Gastroesophageal sphincter (tissue), 4 donors: ENCODE measurements at places on chromosomes 6 and 20. TPM values are rescaled to one million over a fixed set of nuclear protein-coding genes. Genes with fewer than 3 reads are reported as not detected.

GRCh38 chr6:135481783-135482369, 15.7 kb downstream of the AHI1 start:
- H3K36me3 ChIP-seq: no peaks in the 10 kb centered on the region
- H3K4me1 ChIP-seq: no peaks in the 10 kb centered on the region
- no peak overlapping the region for H3K27ac ChIP-seq
- ATAC-seq: no peak

DNA sequence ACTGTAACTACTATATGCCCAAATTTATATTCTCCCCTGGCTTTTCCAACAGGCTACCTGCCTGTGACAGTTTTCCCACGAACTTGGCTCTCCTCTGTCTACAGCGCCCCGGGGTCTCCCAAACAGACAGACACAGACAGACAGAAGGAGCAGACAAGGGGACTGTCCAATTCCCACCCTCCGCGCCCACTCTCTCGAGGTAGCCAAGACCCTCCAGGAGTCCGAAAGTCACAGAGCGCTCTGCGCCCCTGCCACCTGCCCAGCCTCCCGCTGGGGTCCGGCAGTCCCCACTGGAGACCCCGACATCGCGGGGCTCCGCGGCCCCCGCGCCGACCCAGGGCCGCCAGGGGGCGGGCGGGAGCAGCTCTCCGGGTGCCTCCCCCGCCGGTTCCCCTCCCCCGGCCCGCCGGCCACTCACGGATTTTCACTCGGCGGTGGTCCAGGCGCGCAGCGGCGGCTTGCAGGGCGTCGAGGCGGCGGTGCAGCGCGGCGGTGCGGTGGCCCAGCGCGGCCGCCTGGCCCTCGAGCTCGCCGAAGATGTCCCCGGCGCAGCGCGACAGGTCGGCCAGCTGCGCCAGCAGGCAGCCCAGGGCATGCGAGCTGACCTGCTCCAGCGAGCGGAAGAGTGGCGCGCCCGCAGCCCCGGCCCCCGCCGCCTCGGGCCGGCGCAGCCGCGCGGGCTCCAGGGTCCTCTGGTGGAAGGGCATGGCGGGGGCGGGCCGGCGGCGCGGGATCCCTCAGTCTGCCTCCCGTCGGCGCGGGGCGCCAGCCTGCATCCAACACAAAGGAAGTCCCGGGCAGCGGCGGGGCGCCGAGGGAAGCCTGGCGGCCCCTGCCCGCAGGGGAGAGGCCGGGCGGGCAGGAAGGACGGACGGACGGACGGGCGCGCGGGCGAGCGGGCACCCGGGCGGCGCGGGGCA, 81.3 kb upstream of the CCDC28A start:
- H3K36me3 ChIP-seq: no peaks in the 10 kb centered on the region
- H3K4me1 ChIP-seq: peaks cover 24% of the 10 kb centered on the region
- no peaks in the 10 kb centered on the region for H3K27me3 ChIP-seq
- H3K4me3 ChIP-seq: peak overlapping the region; percentile 37
- ATAC-seq: peak; percentile 78

DNA sequence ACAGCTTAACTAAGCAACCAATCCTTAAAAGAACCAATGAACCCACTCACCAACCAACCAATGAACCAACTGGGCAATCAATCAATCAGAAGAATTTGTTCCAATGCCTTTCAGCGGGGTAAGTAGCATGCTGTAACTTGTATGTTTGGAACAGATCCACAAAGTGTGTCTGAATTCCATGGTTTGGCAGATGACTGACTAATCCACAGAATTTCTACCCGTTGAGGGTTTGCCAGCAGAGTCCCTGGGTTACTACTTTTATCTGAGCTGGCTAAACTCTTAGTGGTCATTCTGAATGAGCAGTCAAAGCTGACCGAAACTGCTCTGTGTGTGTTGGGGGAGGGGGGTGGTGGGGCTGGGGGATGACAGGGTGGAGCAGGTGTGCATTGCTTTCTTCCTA, 125.0 kb upstream of the JAG1 start:
- no peaks in the 10 kb centered on the region for H3K27me3 ChIP-seq
- H3K4me1 ChIP-seq: no peaks in the 10 kb centered on the region
- no peak for ATAC-seq
- no peak overlapping the region for H3K27ac ChIP-seq
- no peak overlapping the region for H3K4me3 ChIP-seq

- H3K27me3 ChIP-seq: peaks cover 29% of the 10 kb centered on the region
- no peak for ATAC-seq
- H3K27ac ChIP-seq: no peak overlapping the region
- no peak overlapping the region for H3K4me3 ChIP-seq
- peaks cover 5% of the 10 kb centered on the region for H3K36me3 ChIP-seq
- H3K4me1 ChIP-seq: no peaks in the 10 kb centered on the region
Observed at GRCh38 chr20:46739431-46740213, 30.2 kb downstream of the SLC2A10 start.

- ATAC-seq: peak; percentile 53
- H3K27ac ChIP-seq: peak overlapping the region; percentile 38
- H3K4me3 ChIP-seq: no peak overlapping the region
- no peaks in the 10 kb centered on the region for H3K27me3 ChIP-seq
- no peaks in the 10 kb centered on the region for H3K36me3 ChIP-seq
Observed at GRCh38 chr6:161476711-161477110, 202.8 kb upstream of the AGPAT4 start.

GRCh38 chr6:32163559-32164258, 686 bp upstream of the EGFL8 start:
- H3K36me3 ChIP-seq: peaks cover 96% of the 10 kb centered on the region
- ATAC-seq: peak; percentile 46
- no peak overlapping the region for H3K27ac ChIP-seq
- no peaks in the 10 kb centered on the region for H3K4me1 ChIP-seq
- no peaks in the 10 kb centered on the region for H3K27me3 ChIP-seq

GRCh38 chr20:32343439-32343838, 14.7 kb upstream of the ASXL1 start:
- H3K27ac ChIP-seq: no peak overlapping the region
- no peaks in the 10 kb centered on the region for H3K27me3 ChIP-seq

Gene ADGRG6
- 14.4 TPM for total RNA-seq

- H3K27ac ChIP-seq: no peak overlapping the region
- no peaks in the 10 kb centered on the region for H3K27me3 ChIP-seq
- no peaks in the 10 kb centered on the region for H3K4me1 ChIP-seq
- no peak for ATAC-seq
- no peaks in the 10 kb centered on the region for H3K36me3 ChIP-seq
Observed at GRCh38 chr20:57790176-57790575, 80.4 kb upstream of the PMEPA1 start.

- peaks cover 8% of the 10 kb centered on the region for H3K27me3 ChIP-seq
- no peak for ATAC-seq
- H3K36me3 ChIP-seq: no peaks in the 10 kb centered on the region
- H3K4me1 ChIP-seq: no peaks in the 10 kb centered on the region
- H3K27ac ChIP-seq: no peak overlapping the region
Observed at GRCh38 chr6:169811072-169811471, 59.6 kb downstream of the ERMARD start.

Gene WFDC13
- total RNA-seq: not detected

- H3K27me3 ChIP-seq: no peaks in the 10 kb centered on the region
- H3K4me3 ChIP-seq: no peak overlapping the region
- no peak overlapping the region for H3K27ac ChIP-seq
- ATAC-seq: no peak
Observed at GRCh38 chr6:42898891-42899361, 16.9 kb upstream of the PTCRA start.

GRCh38 chr6:113631666-113632065, 225.5 kb upstream of the MARCKS start:
- ATAC-seq: no peak
- no peaks in the 10 kb centered on the region for H3K36me3 ChIP-seq
- H3K27ac ChIP-seq: no peak overlapping the region
- peaks cover 6% of the 10 kb centered on the region for H3K4me1 ChIP-seq

- no peaks in the 10 kb centered on the region for H3K36me3 ChIP-seq
- H3K4me3 ChIP-seq: no peak overlapping the region
- H3K4me1 ChIP-seq: no peaks in the 10 kb centered on the region
- H3K27ac ChIP-seq: no peak overlapping the region
Observed at GRCh38 chr6:24122139-24122538, 3.9 kb upstream of the NRSN1 start.

DNA sequence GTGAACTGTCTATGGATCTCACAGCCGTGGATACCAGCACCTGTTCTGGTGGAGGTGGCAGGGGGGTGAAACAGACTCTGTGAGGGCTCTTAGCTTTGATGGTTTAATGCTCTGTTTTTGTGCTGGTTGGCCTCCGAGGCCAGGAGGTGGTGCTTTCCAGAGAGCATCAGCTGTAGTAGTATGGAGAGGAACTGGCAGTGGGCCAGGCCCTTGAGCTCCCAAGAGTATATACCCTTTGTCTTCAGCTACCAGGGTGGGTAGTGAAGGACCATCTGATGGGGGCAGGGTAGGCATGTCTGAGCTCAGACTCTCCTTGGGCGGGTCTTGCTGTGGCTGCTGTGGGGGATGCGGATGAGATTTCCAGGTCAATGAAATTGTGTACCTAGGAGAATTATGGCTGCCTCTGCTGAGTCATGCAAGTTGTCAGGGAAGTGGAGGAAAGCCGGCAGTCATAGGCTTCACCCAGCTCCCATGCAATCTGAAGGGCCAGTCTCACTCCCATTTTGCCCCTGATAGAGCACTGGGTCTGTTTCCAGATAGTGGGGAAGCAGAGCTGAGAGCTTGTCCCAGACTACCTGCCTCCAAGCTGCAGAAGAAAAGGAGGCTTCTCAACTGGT, 102.7 kb upstream of the AHI1 start:
- H3K4me1 ChIP-seq: no peaks in the 10 kb centered on the region
- H3K27me3 ChIP-seq: no peaks in the 10 kb centered on the region
- H3K4me3 ChIP-seq: no peak overlapping the region
- no peak for ATAC-seq

GRCh38 chr6:100775667-100776066, 105.5 kb downstream of the ASCC3 start:
- no peaks in the 10 kb centered on the region for H3K27me3 ChIP-seq
- H3K27ac ChIP-seq: no peak overlapping the region
- ATAC-seq: no peak
- H3K36me3 ChIP-seq: no peaks in the 10 kb centered on the region

- ATAC-seq: no peak
- no peaks in the 10 kb centered on the region for H3K4me1 ChIP-seq
- H3K27ac ChIP-seq: no peak overlapping the region
- H3K4me3 ChIP-seq: no peak overlapping the region
Observed at GRCh38 chr6:163889904-163890514, 475.5 kb downstream of the QKI start.

Gene ADGRF1
- 1.8 TPM for total RNA-seq

DNA sequence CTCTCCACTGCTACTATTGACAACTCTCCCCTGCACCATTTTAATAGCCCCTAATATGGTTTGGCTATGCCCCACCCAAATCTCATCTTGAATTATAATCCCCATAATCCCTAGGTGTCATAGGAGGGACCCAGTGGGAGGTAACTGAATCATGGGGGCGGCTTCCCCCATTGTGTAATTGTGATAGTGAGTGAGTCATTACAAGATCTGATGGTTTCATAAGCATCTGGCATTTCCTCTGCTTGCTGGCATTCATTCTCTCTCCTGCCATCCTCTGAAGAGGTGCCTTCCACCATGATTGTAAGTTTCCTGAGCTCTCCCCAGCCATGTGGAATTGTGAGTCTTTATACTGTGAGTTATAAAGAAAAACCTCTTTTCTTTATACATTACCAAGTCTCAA, 74.1 kb upstream of the TCF21 start:
- no peak overlapping the region for H3K4me3 ChIP-seq
- ATAC-seq: peak; percentile 77
- H3K27me3 ChIP-seq: no peaks in the 10 kb centered on the region
- H3K4me1 ChIP-seq: peaks cover 7% of the 10 kb centered on the region

DNA sequence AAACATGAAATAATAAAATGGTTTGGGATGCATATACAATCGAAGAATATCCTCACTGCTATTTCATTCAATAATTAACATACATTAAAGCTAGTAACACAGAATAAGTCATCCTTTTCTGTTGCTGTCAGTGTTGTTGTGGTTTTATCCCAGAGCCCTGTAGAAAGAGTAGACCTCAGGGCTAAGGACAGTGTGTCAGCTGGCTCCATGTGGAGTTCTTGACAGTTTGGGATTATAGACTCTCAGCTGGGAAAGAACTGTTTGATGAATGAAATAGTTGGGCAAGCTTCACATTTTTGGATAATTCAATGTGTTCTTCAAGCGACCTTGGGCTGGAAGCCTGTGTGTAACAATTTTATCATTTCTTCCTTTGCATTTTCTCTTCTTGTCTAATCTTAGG, 10.1 kb downstream of the UTRN start:
- H3K4me1 ChIP-seq: peaks cover 42% of the 10 kb centered on the region
- peaks cover 7% of the 10 kb centered on the region for H3K36me3 ChIP-seq
- no peak overlapping the region for H3K27ac ChIP-seq
- H3K4me3 ChIP-seq: no peak overlapping the region
- ATAC-seq: no peak

GRCh38 chr6:148776321-148777308, 29.8 kb downstream of the UST start:
- H3K4me3 ChIP-seq: no peak overlapping the region
- H3K27me3 ChIP-seq: no peaks in the 10 kb centered on the region
- H3K27ac ChIP-seq: no peak overlapping the region
- H3K4me1 ChIP-seq: no peaks in the 10 kb centered on the region
- peak; percentile 60 for ATAC-seq

GRCh38 chr6:168708526-168708925, 267.5 kb downstream of the SMOC2 start:
- H3K36me3 ChIP-seq: no peaks in the 10 kb centered on the region
- H3K27me3 ChIP-seq: no peaks in the 10 kb centered on the region
- no peak for ATAC-seq
- no peaks in the 10 kb centered on the region for H3K4me1 ChIP-seq
- no peak overlapping the region for H3K27ac ChIP-seq
- no peak overlapping the region for H3K4me3 ChIP-seq

Gene BANF2
- not detected for total RNA-seq

DNA sequence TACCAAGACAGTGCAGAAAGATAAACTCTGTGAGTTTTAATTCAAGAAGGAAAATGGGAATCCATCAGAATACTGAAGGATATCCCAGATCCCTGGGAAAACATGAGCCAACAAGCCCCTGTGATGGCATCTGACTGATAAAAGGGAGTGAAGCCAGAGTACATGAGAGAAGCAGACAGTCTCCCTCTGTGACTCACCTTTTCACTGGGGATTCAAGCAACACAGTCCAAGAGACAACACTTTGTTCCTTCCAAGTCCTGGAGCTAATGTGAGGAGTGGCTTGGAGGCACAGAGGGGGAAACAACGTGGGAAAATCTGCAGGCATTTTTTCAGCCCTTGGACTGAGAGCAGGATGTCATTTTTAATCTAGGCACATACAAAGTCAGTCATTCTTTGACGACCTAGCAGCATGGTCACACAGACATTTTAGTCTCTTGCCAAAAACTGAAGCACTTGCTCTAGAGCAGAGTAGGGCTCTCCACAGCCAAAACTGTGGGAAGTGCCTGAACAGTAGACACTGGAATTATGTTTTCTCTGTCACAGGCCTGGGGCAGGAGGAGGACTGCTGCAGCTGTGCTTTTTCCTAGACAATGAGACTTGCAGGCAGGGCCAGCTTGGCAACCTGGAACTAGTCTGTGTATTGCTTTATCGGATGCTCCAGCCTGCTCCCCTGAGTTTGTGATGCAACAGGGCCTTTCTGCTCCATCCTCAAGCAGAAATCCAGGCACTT, 465.0 kb upstream of the GJE1 start:
- H3K36me3 ChIP-seq: no peaks in the 10 kb centered on the region
- H3K4me1 ChIP-seq: no peaks in the 10 kb centered on the region
- no peak overlapping the region for H3K4me3 ChIP-seq
- H3K27me3 ChIP-seq: no peaks in the 10 kb centered on the region
